ENCODE measurements at places on chromosomes 12 and 14.
A peak's percentile ranks its signal among the peaks of the same experiment; 100 is the strongest.

- DNase-seq, result no peak
Measured at GRCh38 chr14:36317650-36318049, 2.8 kb downstream of the MBIP start.

DNA sequence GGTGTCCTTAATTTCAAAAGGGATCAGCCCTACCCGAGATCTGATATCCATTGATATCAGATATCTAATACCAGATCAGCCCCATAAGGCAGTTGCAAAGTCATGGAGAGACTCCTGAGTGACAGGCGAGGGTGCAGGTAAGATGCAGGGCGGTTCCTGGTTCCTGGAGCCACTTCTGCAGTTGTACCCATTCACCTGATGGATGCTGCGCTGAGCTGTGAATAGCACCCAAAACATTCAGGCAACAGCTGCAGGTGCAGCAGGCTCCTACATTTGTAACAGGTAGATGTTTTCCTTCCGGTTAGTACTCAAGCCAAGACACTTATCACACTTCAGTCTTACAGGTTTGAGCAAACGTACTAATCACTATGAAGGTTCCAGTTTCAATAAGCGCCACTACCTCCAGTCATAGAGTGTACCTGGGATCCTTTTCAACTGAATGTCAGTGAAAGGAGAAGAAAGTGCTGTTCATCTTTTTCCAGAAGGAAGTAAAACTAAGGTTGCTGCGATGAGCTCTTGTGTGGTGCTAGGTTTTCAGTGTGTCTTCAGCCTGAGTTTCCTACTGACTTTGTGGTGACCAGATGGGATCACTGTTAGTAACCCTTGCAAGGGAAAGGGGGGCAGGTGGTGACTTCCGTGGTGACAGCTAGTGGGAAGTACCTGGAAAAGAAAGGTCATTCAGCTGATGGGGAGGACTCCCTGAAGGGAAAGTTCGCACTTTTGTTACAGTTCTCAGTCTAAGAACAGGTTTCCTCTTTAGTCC is 1.9 kb downstream of the ATP6V0A2 start:
- DNase-seq, result no peak

DNA sequence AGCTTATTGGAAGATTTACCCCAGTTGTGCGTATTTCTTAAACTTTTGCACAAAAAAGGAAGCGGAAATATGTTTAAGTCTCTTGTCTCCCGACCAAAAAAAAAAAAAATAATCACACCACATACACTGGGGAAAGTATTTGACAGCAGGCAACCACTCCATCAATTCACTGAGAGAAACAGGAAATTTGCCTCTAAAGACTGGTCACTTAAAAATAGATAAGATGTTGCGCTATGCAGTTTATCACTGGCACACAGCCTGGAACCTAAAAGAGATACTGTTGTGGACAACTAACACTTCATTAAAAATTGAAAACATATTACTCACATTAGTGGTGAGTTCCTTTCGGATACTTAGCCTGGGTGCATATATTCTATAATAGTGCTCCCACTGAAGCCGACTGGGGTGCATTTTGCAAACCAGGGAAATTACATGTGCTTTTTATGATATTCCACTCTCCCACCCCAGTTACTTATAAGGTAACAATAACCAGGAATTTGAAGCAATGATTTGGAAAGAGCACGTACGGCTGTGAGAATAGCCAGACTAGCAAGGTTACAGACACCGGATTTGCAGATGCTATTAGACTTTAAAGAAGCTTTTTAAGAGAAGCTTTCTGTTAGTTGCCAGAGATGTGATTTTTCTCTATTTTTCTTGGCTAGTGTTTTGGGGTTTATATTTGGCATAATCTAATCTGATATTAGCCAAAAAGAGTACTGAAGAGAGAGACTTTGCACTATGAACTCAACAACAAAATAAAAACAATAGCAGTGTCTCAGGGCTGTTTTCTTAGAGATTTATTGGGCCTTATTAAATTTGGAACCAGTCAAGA is 311.5 kb downstream of the NOVA1 start:
- no peak for DNase-seq

GRCh38 chr12:49644620-49644994 is 21.2 kb downstream of the PRPF40B start:
- DNase-seq, result peak; percentile 82

DNA sequence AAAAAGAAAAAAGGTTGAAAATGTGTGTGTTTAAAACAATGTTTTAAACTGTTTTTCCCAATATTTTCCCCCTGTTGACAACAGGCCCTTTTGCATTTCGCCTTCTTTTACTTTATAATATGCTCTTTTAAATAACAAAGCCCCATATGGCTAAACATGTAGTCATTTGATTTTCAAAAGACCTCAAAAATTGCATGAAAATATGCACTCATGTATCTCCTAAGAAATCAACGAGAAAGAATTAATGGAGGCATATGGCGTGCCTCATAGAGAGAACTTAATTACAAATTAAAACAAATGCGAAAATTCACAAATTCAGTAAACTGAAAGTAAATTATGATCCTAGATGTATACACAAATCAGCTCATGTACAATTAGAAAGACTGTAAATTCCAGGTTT is 202.6 kb upstream of the FOXN3 start:
- no peak for DNase-seq

- DNase-seq, result peak; percentile 75
Measured at GRCh38 chr12:6792522-6793201, 3.3 kb downstream of the CD4 start.

- DNase-seq, result no peak
Measured at GRCh38 chr12:34289431-34290380, 267.4 kb downstream of the ALG10 start.

DNA sequence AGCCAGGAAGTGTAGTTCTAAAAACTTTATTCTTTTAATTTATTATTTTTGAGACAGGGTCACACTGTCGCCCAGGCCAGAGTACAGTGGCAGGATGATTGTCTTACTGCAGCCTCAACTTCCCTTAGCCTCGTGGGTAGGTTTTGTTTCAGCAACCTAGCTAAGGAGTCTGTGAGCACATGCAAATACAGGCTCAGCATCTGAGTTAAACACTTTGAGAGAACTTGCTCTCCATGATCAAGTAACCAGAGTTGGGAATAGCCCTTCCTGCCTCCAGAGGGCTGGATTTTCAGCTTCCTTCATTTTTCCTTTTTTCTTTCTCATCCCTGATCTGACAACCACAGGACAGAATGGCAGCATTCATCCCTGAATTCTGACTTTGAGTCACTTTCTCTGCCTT is 871.3 kb downstream of the GALC start:
- DNase-seq, result no peak

- DNase-seq, result no peak
Measured at GRCh38 chr14:49915085-49915484, 22.2 kb downstream of the ARF6 start.

DNA sequence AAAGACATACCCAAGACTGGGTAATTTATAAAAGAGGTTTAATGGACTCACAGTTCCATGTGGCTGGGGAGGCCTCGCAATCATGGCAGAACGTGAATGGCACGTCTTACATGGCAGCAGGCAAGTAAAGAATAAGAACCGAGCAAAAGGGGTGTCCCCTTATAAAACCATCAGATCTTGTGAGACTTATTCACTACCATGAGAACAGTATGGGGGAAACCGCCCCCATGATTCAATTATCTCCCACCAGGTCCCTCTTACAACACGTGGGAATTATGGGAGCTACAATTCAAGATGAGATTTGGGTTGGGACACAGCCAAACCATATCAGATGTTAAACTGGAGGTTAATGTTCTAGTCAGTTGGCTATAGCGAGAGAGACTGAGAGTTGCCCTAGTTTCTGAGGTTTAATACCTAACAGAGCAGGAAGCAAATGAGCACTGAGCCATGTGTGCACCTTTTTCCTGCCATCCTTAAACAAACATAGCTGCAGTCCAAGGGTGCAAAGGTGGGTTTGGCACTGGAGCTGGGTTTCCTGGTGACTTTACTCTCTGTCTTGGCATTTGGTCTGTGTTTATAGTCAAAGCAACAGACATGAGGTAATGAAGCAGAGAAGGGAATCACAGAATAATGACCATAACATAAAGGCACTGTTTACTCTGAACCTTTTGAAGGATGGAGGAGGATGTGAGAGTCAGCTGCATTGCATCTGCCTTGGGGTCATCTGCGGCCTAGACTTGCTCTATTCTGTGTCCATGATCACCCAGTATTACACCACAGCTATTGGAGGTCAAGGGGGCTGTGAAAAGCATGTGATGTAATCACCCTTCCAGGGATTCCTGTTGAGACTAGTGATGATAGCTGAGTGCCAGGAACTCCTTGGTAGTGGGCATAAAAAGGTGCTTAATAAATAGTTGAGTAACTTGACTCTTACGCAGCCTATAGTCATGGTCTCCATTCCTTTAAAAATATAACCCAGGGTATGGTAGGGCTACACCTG is 83.6 kb upstream of the USP44 start:
- no peak for DNase-seq

- DNase-seq, result no peak
Measured at GRCh38 chr14:59787045-59787674, 83.4 kb downstream of the RTN1 start.

- no peak for DNase-seq
Measured at GRCh38 chr14:81684696-81685095, 151.0 kb upstream of the SEL1L start.
